ENCODE measurements at places on chromosomes 1 and 21. TPM values are rescaled to one million over a fixed set of nuclear protein-coding genes. Genes with fewer than 3 reads are reported as not detected.

Gene GFI1
- total RNA-seq, result 0.07 TPM

Gene C1orf141
- total RNA-seq, result not detected

Gene CRNN
- not detected for total RNA-seq

Gene PEAR1
- total RNA-seq, result 12.7 TPM

Gene B4GALT3
- 32.5 TPM for total RNA-seq

Gene NOTCH2NLA
- 89.9 TPM for total RNA-seq

Data from smooth muscle cell of the pulmonary artery (primary cell).